ENCODE measurements at places on chromosomes 13 and 19.

GRCh38 chr19:36797786-36798108 lies 25.1 kb upstream of the ZNF850 start:
- DNase-seq = no peak

- DNase-seq = no peak
These were observed 7.3 kb downstream of the POLR2E start for GRCh38 chr19:1087813-1088415.

DNA sequence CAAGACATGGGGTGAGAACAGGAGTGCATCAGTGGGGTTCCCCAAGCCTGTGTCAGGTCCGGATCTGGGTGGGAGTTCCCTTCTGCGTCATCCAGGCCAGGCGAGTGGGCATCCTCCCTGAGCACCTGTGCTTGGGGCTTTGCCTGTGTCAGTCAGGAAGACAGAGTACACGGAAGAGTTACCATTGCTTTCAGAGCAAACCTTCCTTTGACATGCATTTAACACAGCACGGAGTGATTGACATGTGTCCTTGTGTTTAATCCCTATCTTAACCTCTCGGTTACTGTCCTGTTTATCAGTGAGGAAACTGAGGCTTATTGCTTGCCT lies 47.6 kb downstream of the CAPN12 start:
- no peak for DNase-seq

DNA sequence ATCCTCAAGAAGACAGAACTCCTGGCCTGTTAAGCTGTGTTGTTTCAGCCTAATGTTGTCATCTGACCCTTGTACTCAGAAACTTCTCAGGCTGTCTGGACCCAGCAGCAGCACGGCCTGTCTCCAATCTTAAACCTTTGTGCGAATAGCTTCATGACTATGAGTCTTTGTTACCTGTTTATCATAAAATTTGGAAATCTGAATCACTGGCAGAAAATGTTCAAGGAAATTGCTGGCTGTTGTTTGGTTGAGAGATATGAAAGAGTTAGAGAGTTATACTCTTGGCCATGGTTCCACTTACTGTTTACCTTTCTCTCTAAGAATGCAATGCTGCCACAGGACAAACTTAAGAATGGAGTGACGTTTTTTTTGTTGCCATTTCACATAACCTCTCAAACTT lies 59.6 kb downstream of the EFNB2 start:
- no peak for DNase-seq

GRCh38 chr19:40954573-40954972 lies 36.5 kb upstream of the CYP2B6 start:
- DNase-seq = no peak

DNA sequence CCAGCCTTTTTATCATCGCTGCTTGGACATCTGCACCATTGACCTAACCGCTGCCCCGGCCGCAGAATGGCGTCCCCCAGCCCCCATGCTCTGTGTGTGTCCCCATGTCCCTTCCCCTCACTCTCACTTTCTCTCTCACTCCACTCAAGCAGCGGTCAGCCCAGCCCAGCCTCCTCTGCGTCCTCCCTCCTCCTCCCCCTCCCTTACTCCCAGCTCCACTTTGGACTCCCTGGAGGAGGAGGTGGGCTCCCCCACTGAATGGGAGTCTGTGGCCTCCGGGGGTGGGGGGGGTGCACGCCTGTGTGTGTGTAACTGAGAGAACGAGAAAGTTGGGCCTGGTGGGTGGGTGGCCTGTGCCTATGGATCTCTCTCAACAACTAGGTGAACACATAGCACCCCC lies 2.2 kb downstream of the MAP2K7 start:
- DNase-seq = no peak

GRCh38 chr19:21439201-21439751 lies 42.3 kb downstream of the ZNF493 start:
- no peak for DNase-seq

- DNase-seq = no peak
These were observed 17.5 kb downstream of the C13orf42 start for GRCh38 chr13:51093574-51093973.

DNA sequence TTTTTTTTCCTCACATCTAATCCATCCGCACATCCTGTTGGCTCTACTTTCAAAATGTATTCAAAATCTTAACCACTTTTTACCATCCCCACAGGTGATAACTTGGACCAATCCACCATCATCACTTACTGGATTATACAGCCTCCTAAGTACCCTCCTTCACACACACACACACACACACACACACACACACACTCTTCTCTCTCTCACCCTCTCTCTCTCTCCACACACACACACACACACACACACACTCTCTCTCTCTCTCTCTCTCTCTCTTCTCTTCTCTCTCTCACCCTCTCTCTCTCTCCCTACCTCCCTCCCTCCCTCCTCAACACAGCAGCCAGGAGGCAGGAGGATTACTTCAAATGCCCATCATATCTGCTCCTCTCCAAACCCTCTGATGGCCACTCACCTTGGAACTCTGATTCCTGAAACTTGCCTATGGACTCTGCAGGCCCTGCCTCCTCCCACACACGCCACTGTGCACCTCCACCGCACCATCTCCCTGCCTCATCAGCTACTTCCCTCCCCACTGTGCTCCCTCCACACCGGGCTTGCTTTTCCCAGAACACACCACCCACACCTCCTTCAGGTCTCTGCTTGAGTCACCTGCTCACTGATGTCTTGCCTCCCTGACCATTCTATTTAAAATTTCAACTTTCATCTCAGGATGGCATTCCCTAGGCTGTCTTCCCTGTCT lies 39.7 kb downstream of the RCBTB2 start:
- no peak for DNase-seq

- DNase-seq = no peak
These were observed 7.6 kb downstream of the ZNF418 start for GRCh38 chr19:57927587-57927986.

GRCh38 chr13:30153545-30154426 lies 153.6 kb downstream of the KATNAL1 start:
- no peak for DNase-seq

DNA sequence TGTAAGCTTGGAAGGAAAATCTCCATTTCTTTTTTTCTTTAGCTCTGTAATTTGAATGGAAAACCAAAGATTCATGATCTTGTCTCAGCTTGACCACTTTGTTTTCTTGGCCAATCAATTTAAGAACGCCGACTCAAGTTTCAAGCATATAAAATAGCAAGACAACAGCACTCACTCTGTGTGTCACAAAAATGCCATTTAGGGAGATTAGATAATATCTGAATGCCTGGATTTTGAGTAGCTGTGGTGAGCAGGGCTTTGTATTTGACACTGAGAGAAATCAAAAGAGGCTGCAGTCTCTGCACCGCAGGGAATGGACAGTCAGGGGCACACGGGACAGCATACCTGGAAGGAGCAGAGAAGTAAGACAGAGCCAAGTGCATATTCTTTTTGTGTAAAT lies 209.5 kb upstream of the SLC10A2 start:
- no peak for DNase-seq

GRCh38 chr13:31880851-31881494 lies 141.6 kb downstream of the RXFP2 start:
- no peak for DNase-seq

DNA sequence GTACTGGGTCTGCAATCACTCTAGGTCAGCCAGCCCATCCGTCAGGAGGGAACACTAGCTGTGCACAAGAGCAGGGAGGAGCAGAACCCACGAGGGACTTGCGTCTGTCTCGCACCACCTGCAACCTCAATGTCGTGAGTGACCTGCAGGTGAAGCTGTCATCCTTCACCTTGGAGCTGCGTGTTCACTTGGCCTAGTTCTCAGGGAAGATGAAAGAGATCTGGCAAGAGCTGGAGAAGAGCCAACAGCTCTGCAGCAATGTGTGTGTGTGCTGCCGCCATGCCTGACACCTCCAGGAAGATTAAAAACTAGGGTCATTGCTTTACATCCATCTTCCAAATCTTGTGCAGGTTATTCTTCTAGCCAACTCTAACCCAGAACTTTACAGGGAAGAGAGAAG lies 117.6 kb upstream of the MRI1 start:
- no peak for DNase-seq

DNA sequence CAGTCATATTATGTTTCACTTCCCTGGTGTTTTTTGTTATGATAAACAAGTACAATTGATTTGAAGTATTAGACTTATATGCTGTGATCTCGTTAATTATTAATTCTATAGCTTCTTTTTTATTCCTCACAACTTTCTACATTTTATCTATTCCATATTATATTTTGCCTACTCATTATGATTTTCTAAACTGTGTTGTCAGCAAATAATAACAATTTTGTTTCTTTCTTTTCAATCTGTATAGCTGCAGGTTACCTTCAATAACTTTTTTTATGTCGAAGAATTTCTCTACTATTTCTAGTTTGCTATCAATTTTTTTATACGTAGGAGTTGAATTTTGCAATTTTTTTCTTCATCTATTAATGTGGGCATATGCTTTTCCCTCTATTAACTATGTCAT lies 304.4 kb downstream of the PCDH17 start:
- no peak for DNase-seq

GRCh38 chr13:62760724-62761123 lies 1345.1 kb upstream of the PCDH20 start:
- no peak for DNase-seq

- no peak for DNase-seq
These were observed 52.1 kb upstream of the EHD2 start for GRCh38 chr19:47661161-47661560.

DNA sequence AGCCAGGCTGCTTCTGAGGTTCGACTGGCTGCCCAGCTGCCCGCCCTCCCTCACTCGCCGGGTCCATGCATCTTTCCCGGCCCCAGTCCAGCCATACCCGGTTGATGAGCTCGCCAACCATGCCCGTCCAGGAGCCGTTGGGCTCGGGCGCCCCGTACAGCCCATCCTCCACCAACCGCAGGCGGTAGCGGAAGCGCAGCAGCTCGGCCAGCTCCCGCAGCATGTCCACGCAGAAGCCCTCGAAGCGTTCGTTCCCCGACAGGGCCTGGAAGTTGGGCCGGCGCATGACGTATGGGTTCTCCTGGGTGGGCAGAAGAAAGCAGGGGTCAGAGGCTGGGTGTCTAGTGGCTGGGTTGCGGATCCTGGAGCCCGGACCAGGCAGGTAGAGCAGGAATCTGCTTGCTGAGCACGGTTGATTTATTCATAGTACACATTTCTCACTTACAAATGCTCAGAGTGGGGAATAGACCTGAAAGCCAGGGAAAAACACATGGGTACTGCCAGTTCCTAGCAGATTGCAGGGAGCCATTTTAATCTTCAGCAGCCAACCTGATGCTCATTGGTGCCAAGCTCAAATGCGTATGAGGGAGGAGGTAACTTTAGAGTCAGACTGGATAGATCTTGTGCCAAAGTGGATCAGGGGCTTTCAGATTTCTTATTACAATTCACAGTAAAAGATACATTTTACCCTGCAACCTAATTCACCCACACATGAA lies 27.4 kb downstream of the GRIK5 start:
- DNase-seq = no peak

- no peak for DNase-seq
These were observed 25.8 kb upstream of the CYP2S1 start for GRCh38 chr19:41166944-41167804.

DNA sequence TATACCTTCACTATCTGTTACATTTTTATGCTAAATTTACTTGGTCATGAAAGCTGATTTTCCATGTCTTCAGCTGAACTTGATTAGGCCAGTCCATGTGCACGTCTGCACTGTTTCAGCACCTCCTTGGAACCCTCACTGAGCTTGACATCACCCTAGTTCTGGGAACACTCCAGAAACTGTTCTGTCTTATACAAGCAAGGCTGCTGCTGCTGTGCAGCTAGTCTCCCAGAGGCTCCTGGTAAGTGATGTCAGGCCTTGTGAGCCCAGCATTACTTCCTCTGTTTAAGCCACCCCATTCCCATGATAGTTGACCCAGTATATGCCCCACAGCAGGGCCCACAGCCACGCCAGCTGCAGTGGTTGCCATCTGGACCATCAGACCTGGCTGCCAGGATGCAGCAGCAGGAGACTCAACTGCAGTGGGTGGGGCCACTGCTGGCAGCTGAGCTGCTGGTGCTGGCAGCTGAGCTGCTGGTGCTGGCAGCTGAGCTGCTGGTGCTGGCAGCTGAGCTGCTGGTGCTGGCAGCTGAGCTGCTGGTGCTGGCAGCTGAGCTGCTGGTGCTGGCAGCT lies 90.5 kb upstream of the AKAP11 start:
- no peak for DNase-seq

DNA sequence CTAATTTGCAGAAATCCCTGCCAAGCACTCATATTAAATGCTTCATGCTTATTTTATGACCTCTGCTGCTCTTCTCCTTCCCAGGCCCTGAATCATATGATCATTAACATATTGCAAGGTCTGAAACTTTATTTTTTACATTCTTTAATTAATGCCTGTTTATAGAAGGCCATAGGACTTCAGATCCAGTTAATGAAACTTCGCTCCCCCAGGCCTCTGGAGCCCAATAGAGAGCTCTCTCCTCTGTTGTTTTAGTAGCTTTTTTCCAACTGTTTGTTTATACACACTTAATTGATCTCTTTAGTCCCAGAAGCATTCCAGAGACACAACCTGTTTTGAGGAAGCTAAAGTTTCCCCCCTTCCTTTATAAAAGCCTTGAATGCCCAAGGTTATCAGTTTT lies 68.3 kb downstream of the DACH1 start:
- no peak for DNase-seq

- DNase-seq = no peak
These were observed 216.9 kb downstream of the DNAJC15 start for GRCh38 chr13:43240278-43240677.

DNA sequence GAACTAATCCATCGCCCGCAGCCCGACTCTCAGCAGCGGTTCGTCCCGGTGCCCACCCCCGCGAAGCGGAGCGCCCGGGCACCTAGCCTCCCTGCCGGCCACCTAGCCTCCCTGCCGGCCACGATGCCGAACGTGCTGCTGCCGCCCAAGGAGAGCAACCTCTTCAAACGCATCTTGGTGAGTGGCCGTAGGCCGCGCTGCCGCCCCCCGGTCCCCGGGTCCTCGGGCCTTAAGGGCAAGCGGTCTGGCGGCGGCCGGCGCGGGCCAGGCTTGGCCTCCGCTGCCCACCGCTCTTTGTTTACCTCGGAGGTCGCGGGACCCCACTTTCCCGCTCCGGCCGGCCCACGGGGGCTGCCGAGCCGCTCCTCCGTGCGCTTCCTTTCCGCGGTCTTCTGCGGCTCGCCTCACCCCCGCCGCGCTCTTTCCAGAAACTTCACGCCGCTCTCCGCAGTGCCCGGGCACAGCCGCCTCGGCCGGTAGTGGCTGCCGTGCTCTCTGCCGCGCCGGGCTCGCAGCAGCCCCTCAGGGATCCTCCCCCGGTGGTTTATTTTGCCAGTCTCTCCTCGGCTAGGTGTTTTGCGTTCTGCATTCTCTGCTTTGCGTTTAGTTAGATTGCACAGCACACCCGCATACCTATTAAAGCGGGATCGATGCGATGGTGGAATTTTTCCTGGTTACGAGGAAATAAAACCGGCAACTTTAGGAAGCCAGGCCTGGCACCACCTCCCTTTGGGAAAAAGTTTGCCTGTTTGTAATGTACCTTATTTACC lies 524 bp downstream of the NAA16 start:
- peak; percentile 32 for DNase-seq

GRCh38 chr13:75938811-75939560 lies 302.9 kb downstream of the LMO7 start:
- DNase-seq = no peak

GRCh38 chr13:38204556-38204955 lies 145.1 kb upstream of the UFM1 start:
- DNase-seq = no peak

GRCh38 chr19:38649305-38650171 lies 2.1 kb downstream of the ACTN4 start:
- DNase-seq = no peak
